ENCODE measurements at places on chromosomes 2 and 18.

DNA sequence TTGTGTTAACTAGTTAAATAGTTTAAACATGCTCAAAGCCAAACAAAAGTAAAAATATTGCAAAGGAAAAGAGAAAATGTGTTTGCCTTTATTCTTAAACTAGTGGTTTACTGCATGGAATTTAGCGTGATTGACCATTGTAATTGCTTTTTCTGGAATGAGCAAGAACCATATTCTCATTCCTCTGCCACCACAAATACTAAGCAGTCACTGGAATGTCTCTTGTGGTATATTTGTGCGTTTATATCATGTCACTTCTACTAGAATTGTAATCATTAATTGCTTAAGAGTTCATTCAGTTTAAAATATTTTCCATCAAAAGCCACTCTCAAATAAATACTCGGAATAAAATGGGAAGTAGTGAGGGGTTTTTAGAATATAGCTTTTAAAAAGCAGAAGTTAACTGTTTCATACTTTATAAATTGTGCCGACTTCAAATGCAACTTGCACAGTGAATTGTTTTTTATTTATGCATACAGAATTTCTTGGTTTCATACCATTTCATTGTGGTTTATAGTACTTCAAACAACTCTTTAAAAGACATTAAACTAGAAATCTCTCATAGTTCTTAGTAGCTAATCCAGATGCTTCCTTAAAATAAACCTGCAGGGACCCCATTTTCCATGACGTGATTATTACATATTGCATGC lies 288.1 kb downstream of the EPHA4 start:
- no peak for DNase-seq

- DNase-seq = no peak
Observed at GRCh38 chr2:31317396-31317795, 83.4 kb downstream of the EHD3 start.

GRCh38 chr2:200306931-200307723 lies 634 bp downstream of the SPATS2L start:
- DNase-seq = peak; percentile 48

- DNase-seq = no peak
Observed at GRCh38 chr2:75337619-75338018, 138.3 kb upstream of the TACR1 start.

- no peak for DNase-seq
Observed at GRCh38 chr18:30450927-30451326, 591.6 kb downstream of the DSC3 start.

GRCh38 chr2:138600732-138601457 lies 99.3 kb downstream of the SPOPL start:
- DNase-seq = no peak

DNA sequence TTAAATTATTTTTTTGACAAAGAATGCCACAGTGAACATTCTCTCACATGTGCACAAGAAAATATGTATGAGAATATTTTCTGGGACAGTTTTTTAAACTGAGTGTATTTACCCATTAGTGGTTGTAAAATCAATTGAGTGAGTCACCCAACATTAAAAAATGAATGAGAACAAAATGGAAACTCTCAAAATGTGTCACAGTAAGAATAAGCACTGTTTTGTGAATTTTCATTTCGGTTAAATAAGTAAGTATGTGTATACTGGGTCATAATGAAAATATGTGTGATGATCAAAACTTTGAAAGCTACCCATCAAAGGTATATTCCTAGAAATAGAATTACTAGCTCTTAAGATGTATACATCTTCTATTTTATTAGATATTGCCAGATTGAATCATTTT lies 11.6 kb downstream of the BABAM2 start:
- no peak for DNase-seq

DNA sequence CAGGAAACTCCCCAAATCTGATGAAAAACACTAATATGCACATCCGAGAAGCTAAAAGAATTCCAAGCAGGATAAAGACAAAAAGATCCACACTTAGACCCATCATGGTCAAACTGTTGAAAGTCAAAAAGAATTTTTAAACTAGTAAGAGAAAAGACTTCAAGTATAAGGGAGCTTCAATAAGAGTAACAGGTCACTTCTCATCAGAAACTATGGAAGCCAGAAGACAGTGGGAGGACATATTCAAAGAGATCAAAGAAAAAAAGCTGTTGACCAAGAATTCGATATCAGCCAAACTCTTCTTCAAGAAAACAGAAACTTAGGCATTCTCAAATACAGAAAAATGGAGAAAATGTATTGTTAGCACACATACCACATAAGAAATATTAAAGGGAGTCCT lies 50.4 kb downstream of the ZC3H8 start:
- DNase-seq = no peak

- no peak for DNase-seq
Observed at GRCh38 chr2:65775839-65776238, 343.4 kb upstream of the SPRED2 start.

DNA sequence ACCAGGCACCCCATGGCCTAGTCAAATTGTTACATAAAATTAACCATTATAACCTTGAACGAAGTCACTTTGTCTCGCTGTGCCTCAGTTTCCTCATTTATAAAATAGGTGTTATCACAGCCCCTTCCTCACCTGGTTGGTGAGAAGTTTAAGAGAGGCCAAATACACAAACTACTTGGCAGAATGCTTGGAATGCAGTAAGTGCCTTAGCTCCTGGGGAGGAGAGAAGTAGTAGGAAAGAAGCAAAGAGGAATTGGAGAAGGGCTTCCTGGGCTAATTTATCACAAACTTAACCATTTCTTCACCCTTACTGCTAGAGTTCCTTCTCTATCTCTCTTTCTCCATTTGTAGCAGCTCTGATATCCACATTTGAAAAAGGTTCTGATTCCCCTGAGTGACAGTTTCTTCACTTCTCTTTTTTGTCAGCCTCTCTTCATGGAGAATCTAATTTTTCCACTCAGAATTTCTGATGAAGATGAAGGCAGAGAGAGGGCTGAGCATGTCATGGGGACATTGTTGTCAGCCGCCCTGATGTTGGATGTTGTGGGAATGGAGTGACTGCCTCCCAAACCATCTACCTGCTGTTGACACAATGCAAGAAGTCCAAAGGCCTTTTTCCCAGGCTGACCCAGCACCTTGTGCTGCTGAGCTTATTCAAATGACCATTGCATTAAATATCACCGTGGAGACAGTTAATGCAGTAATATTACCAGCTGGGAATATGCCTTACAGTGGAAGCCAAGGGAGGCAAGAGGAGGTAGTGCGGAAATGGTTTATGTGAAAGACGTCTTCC lies 60.4 kb downstream of the BOD1L2 start:
- no peak for DNase-seq

DNA sequence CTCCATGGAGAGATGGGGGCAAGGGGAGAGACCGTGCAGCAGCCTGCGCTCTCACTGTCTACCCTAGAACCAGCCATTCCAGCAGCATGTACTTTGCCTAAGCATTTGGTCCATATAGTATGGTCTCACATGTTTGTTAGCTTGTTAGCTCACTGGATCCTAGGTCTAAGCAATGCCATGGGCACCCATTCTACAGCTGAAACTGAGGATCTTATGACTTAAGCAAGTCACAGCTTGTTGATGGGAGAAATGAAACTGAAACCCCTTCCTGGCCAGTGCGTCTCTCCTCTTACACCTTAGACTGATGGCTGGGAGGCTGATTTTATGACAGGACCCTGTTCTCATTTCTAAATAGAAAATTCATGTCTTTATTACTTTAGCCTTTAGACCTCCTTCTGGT lies 90.1 kb downstream of the EPAS1 start:
- DNase-seq = no peak

- no peak for DNase-seq
Observed at GRCh38 chr2:226164512-226164911, 635.1 kb downstream of the IRS1 start.

- DNase-seq = peak; percentile 20
Observed at GRCh38 chr2:228417956-228418355, 236.5 kb upstream of the SPHKAP start.

DNA sequence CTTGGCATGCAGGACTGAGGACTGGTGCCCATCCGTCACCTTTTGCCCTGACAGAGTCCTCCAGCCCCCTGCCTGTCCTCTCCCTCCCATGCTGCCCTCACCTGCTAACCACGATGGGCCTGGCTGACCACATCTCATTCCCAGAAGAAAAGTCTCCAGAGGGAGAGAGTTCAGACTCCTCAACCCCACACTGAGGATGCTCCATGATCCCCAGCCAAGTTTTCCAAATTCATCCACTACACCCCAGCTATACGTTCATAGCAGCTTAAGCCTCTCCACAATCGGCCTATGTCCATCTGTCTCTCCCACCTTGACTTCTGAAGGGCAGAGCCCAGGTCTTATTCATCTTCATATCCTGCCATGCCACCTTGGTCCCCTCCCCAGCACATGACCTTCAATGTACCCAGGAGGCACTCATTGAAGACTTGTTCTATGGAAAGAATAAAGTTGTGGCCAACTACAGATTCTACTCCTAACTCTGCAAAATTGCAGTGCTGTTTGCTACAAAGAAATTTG lies 115.6 kb upstream of the ID2 start:
- DNase-seq = peak; percentile 3

DNA sequence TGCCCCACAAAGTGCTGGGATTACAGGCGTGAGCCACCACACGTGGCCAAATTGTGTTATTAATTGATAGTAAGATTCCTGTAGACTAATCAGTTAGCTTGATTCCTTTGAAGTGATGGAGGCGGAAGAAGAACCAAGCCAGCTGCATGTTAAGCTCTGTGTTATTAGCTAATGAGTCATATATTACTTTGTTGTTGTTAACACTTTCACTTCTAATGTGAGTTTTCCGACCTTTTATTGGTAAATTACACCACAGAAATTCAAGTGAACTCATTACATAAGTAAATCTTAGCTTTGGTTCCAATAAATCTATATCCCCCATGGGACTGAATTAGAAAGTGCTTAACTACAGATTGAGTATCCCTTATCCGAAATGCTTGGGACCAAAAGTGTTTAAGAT lies 20.3 kb downstream of the CHMP1B start:
- no peak for DNase-seq

DNA sequence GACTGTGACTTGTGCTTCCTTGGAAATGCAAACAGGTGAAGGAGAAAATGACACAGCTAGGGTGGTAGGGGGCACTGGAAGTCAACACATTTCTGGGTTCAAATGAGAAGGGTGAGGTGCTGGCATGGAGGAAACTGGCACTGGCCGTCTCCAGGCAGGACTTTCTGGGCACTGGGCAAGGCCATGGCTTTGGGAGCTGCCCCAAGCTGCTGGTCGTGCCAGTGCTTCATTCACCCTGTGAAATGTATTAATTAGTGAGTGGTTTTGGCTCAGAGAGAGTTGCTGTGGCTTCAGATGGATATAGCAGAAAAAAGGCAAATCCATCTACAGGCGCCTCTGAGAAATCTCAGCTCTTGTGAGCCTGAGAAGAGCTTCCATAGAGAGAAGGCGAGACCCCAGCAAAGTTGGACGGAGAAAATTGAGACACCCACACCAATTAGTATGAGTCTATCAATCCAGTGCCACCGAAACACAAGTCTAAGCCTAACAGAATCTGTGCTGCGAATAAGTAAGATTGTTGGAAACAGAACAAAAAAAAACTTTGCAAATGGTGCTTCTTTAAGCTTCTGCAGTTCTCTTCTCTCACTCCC lies 202.1 kb upstream of the TNP1 start:
- DNase-seq = no peak

GRCh38 chr2:192579965-192580700 lies 385.4 kb upstream of the TMEFF2 start:
- DNase-seq = no peak
